ENCODE measurements at places on chromosomes 5 and 9. TPM values are rescaled to one million over a fixed set of nuclear protein-coding genes. Genes with fewer than 3 reads are reported as not detected.

The CACNA1B gene
- total RNA-seq = 0.06 TPM

The GPX8 gene
- total RNA-seq = 10.8 TPM

DNA sequence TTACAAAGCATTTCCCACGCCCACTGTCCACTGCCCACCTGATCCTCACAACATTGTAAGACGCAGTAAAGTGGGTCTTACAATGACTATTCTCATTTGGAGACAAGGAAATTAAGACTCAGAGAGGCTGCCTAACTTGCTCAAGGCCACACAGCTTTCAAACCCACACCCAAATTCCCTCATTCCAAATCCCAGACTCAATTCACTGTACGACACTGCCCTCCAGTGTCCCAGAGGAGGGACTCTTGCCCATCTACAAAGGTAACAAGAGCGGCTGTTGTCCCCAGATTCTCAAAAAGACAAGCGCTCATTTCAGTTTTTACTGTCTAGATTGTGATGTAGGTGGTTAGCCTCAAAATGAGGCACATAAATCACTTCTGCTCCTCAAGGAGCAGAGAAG lies 184.6 kb downstream of the ACTL7B start:
- no peak for DNase-seq

- no peak for DNase-seq
These were observed 388.1 kb downstream of the SEMA5A start for GRCh38 chr5:9157811-9158210.

The SVEP1 gene
- total RNA-seq = 55.9 TPM
